ENCODE measurements at places on chromosomes 7 and 10.
A peak's percentile ranks its signal among the peaks of the same experiment; 100 is the strongest.

DNA sequence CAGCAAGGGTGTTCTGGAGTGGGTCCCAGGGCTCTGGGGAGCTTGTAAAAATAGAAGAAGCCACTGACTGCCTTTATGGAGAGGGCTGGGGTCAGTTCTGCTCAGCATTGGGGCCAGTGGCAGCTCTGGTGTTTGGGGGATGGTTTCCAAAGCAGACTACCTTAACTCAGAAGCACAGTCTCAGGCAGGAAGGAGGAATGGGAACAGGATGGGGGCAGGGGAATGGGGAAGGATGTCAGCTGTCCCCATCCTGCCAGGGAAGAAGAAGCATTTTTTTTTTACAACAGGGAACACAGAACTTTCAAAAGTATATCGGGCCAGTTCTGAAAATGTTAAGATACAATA is 28.8 kb downstream of the TSPAN15 start:
- H3K4me1 ChIP-seq, result no peaks in the 10 kb centered on the region
- no peak overlapping the region for H3K27ac ChIP-seq
- H3K36me3 ChIP-seq, result no peaks in the 10 kb centered on the region
- DNase-seq, result no peak
- H3K4me3 ChIP-seq, result no peak overlapping the region
- no peaks in the 10 kb centered on the region for H3K27me3 ChIP-seq

DNA sequence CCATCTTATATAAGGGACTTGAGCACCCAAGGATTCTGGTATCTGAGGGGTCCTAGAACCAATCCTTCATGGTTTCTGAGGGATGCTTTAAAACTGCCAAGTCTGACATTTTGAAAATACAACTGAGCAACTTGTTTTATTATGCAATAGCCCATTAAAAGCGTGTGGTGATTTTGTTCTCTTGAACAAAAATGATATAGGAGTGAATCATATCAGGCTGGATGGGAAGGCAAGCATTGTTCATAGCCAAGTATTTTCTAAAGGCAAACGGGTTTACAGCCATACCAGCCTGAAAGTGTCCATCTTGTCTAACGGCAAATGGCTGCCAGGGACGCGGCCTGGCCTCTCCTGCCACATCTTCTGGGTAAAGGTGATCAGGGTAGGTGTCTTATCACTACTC is 23.4 kb downstream of the RPP38 start:
- H3K4me1 ChIP-seq, result peaks cover 22% of the 10 kb centered on the region
- H3K4me3 ChIP-seq, result no peak overlapping the region
- H3K27ac ChIP-seq, result no peak overlapping the region
- peaks cover 26% of the 10 kb centered on the region for H3K36me3 ChIP-seq

DNA sequence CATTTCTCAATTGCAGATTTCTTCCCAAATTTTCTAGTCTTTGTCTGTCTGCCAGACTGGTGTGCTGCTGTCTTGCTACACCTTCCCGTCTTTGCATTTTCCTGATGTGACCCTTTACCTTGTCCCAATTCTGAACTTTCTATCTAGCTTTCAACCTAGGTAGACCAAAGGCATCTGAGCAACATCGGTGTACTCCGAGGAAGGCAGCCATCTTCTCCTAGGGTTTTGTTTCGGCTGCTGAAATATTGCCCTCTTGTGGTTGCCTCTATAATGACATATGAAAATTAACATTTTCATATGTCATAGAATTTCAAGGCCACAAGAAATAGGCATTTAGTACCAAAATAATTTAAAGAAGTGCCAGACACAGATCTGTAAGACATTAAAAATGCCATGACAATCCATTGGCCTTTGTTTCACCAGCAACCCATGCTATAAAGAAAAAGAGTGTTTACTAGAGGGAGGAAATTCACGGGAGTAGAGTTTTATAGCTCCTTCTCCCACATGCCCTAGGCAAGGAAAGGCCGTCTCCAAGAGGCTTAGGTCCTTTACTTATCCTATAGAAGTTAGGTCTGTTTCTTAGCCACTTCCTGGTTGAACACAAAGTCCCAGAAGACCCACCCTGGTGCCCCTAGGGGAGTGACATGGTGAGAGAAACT is 23.4 kb downstream of the OR9A2 start:
- H3K36me3 ChIP-seq, result no peaks in the 10 kb centered on the region
- peak overlapping the region; percentile 73 for H3K4me3 ChIP-seq
- peak; percentile 15 for DNase-seq
- peaks cover 5% of the 10 kb centered on the region for H3K27me3 ChIP-seq

DNA sequence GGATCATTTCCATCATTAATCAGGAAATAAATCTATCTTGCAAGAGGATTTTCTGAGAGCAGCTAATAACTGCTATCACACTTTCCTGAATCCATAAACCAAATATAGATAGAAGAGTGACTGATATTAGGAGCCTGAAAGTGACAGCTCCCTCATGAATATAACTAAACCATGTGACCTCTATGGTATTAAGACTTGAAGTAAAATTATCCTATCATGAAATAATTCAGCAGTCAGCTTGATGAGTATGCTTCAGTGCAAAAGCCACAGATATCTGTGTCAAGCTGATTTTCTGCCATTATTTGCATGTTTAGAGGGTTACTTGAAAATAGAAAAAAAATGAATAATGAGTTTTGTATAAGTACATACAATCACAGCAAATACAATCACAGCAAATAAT is 80.1 kb upstream of the PPP1R3A start:
- peaks cover 5% of the 10 kb centered on the region for H3K27me3 ChIP-seq
- no peak overlapping the region for H3K27ac ChIP-seq
- DNase-seq, result no peak
- H3K4me3 ChIP-seq, result no peak overlapping the region
- no peaks in the 10 kb centered on the region for H3K36me3 ChIP-seq
- H3K4me1 ChIP-seq, result no peaks in the 10 kb centered on the region

GRCh38 chr10:34596351-34596750 is 218.7 kb downstream of the PARD3 start:
- H3K27ac ChIP-seq, result no peak overlapping the region
- no peak overlapping the region for H3K4me3 ChIP-seq
- DNase-seq, result no peak
- H3K4me1 ChIP-seq, result no peaks in the 10 kb centered on the region
- H3K36me3 ChIP-seq, result no peaks in the 10 kb centered on the region

DNA sequence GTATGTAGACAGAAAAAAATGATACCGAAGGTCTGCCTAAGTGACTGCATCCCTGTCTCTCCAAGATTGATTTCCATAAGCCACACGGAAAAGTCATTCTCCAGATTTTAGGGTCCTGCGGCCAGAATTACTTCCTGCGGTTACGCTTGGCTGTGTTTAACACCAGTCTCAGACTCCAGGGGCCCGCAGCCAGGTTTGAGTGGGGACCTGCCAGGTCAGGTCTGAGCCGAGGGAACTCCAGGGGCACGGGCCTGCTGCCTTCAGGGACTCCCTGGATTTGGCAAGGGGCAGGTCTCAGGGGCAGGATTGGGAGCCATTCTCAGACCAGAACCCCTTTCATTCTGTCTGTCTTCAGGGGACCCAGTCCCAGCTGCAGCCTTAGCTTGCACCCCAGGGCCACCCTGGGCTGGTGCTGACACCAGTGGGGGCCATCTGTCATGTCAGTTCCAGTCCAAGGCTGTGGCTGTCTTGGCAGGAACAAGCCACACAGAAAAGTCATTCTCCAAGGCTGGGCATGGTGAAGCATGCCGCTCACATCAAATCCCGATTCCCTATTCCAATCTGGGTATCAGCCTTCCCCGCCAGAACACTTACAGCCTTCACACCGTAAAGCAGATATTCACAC is 39.0 kb downstream of the TMEM120A start:
- H3K36me3 ChIP-seq, result peaks cover 4% of the 10 kb centered on the region
- no peak overlapping the region for H3K4me3 ChIP-seq
- no peaks in the 10 kb centered on the region for H3K27me3 ChIP-seq
- H3K4me1 ChIP-seq, result no peaks in the 10 kb centered on the region
- H3K27ac ChIP-seq, result no peak overlapping the region

GRCh38 chr7:995571-995970 is 12.6 kb downstream of the CYP2W1 start:
- no peaks in the 10 kb centered on the region for H3K36me3 ChIP-seq
- H3K4me1 ChIP-seq, result peaks cover 1% of the 10 kb centered on the region
- DNase-seq, result no peak
- no peaks in the 10 kb centered on the region for H3K27me3 ChIP-seq
- no peak overlapping the region for H3K27ac ChIP-seq
- no peak overlapping the region for H3K4me3 ChIP-seq

Measured in activated naive CD8-positive, alpha-beta T cell treated with anti-CD3 and anti-CD28 coated beads for 36 hours (primary cell).